ENCODE measurements at places on chromosomes 7 and 10.

DNA sequence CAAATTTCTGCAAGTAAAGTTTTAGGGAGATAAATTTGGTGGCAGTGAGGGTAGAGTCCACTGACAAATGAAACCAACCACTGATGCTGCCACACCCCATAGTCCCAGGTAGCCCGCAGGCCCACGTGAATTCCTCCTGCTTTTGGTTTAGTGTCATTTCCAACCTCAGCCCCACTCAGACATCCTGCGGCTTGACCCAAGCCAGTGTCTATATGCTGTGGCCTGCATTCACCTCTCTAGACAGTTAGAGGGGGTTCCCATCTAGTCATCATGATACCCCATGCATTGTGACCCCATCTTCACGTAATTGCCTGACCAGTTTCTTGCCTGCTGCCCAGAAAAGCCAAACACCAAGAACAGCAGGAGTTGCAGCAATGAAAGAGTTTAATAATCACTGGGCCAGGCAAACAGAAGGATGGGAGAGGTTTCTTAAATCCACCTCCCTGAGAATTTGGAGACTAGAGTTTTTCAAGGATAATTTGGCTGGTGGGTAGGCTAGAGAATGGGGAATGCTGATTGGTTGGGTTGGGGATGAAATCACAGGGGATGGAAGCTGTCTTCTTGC is 332.0 kb upstream of the GALNT17 start:
- DNase-seq, result no peak

- DNase-seq, result peak; percentile 41
Observed at GRCh38 chr10:6401558-6402348, 178.3 kb downstream of the PRKCQ start.

GRCh38 chr7:134182078-134182477 is 54.9 kb downstream of the LRGUK start:
- DNase-seq, result no peak

DNA sequence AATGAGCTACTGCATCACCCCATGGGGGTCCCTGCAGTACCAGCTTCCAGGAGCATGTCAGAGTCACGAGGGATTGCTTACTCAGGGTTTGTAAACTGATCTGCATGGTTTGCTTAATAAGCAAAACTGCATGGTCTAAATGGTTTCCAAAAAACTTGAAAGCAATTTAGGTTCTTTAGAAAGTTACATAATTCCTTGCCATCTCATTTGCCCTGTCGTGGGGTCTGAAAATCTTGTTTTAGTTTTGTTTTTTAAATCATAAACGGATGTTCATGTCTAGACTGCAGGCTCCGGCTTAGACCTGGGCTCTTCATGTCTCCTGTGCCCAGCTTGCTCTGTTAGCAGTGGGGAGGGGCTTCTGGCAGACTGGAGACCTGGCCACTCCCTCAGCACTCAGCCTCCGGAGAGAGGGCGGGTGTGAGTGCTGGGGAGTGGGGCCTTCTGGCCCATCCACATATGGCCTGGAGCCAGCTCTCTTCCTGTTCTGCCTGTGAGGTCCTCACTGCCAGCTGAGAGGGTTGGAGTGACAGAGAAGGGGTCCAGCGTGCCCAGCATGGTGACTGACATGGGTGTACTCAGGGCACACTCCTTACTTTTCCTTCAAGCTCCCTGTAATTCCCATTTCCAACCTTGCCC is 17.5 kb downstream of the PRF1 start:
- DNase-seq, result no peak

- no peak for DNase-seq
Observed at GRCh38 chr10:1686491-1686749, 50.9 kb downstream of the ADARB2 start.

GRCh38 chr7:142956951-142957623 is 5.1 kb downstream of the KEL start:
- DNase-seq, result no peak

GRCh38 chr7:130956417-130957136 is 222.6 kb upstream of the KLF14 start:
- no peak for DNase-seq

DNA sequence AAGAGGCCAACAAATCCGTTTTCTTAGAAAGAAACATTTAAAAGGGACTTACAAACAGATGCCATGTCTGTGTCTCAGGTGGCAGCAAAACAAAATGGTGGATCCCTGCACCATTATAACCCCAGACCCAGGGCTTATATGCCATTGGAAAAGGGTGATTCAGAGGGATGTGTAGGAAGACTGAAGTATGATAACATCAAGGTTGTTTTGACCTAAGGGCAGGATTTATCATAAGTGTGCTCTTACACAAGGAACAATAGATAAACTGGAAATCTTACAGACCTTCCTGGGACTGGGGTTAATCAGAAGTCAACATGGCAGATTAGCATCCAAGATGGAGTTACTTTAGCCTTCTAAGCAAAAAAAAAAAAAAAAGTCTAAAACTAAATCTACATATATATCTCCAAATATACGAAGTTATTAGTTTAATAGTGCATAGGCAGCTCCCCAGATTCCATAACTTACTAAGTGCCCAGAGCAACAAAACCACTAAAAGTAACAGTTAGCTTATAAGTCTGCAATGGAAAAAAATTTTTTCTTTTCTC is 34.3 kb upstream of the WNT16 start:
- DNase-seq, result no peak

DNA sequence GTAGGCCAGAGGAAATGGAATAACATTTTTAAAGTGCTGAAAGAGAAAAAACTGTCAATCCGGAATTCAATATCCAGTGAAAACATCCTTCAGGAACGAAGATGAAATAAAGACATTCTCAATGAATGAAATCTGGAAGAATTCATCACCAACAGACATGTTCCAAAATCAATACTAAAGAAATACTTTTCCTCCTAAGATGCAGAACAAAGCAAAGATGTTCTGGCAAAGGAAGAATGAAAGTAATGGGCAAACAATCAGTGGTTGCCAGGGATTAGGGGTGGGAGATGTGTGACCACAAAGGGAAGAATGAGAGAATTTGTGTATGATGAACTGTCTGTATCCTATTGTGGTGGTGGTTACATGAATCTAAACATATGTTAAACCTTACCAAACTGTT is 52.8 kb upstream of the EEPD1 start:
- DNase-seq, result no peak

- no peak for DNase-seq
Observed at GRCh38 chr7:149713731-149714068, 59.7 kb downstream of the ZNF467 start.

GRCh38 chr10:6786579-6787031 is 206.5 kb upstream of the PRKCQ start:
- no peak for DNase-seq

GRCh38 chr7:116872026-116872425 is 9.6 kb downstream of the CAPZA2 start:
- DNase-seq, result no peak

DNA sequence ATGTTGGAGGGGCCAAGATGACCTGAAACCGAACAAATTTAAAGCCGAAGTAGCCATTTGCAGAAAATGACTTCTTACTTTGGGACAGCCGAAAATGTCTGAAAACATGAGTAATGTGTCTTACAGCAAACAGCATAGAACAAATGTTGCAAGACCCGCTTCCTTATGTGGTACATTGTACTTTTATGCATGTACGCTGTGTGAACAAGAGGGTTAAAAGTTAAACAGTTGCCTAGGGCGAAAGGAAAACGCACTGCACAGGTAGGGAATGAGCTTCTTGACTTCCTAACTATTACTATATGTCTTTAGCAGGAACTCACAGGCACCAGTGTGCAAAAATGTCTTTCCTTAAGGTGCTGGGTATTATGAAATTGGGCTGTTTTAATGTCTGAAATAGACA is 303.5 kb upstream of the MGMT start:
- DNase-seq, result no peak

- DNase-seq, result no peak
Observed at GRCh38 chr7:138024765-138025164, 22.9 kb upstream of the CREB3L2 start.

GRCh38 chr7:108156897-108157605 is 26.9 kb upstream of the LAMB4 start:
- DNase-seq, result no peak

- DNase-seq, result no peak
Observed at GRCh38 chr7:833601-834258, 1.5 kb downstream of the SUN1 start.

DNA sequence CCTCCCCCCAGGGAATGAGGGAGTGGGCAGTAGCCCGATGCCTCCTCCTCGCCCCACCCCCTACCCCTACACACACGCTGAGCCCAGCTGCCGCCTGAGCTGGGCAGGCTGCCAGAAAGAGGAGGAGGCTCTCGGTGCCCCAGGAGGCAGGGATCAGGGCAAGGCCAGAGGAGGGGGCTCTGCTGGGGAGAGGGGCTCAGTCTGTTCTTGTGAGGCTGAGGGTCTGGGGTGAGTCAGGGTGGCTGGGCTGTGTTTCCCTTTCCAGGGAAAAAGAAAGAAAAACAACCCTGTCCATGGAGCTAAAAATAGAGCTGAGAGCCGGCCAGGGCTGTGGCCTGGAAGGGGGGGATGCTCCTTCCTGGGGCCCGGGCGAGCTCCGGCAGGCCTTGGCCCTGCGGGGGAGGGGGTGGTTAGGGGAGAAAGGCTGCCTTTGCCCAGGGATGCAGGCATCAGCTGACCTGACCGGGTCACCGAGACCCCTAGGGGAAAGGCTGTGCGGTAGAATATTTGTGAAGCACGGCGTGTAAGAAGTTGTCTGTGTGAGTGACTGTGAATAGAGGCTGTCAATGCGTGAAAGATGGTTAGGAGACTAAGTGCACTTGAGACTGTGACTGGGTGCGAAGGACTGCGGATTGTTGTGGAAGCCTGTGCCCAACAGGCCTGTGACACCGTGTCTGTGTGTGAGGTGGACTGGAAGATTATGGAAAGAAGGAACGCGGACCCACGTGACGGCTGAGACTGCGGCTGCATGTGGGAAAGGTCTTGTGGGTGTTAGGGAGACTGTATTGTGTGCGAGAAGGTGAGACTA is 1.2 kb upstream of the LZTS2 start:
- DNase-seq, result peak; percentile 44

DNA sequence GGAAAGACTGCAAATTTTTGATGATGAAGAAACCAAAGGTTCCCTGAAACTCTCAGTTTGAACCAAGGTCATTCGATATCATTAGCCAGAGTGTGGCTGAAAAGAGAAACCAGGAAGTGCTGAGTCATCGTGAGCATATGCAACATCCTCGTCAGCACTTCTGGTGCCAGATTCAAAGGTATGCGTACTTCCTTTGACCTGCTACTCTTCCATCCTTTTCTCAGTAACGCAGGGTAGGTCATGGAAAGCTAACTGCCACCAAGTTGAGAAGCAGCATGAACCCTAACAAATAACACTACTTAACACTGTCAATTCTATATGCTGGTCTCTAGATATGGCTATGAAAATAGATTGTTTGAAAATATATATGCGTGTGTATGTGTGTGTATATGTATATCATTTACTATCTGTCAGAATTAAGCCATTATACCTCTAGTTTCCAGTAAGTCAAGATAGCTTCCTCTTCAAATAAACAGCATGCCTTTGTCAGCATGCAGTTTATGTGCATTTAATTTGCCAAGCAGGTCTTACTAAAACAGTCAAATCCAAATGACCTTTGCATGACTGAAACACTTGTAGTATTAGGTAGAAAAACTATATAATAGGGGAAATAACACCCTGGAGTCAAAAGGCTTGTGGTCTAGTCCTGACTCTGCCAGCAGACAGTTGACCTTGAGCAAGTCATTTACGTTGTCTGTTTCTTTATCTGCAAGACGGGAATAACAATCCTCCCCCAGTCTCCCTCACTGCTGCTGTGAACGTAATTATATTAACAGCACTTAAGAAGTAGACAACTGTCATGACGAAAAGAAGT is 26.4 kb downstream of the CDK6 start:
- peak; percentile 47 for DNase-seq

DNA sequence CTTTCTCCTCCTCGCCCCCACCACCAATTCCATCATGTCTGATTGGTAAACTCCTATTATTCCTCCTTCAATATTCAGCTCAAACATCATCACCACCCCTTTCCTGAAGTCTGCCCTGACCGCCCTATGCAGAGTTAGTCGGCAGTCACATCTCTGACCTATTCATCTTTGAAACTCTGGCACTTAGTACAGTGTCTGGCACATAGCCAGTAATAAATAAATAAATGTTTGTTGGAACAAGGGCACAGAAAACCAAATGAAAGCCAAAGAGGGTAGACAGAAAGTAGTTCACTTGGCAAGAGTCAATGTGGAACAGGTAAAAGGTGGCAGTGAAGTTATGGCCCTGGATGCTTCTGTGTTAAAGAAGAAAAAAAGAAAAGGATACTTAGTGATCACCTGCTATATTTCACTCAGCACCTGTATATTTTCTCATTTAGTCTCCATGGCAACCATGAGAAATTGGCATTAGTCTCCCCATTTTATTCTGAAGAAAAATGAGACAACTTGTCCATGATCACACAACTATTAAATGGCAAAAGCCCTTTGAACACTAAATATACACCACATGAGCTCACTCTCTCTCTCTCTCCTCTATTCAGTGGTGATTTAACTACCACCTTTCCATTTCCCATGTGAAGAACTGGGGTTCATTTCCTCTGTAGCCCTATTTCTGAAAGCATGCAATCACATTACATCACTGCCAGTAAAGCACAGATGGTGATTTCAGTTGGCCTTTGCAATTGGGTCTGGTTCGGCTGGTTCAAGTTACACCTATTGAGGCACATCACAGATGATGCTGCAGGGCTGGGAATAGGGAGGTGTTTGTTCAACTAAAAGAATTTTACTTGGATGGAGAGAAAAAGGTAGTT is 25.3 kb downstream of the CHCHD3 start:
- DNase-seq, result no peak

GRCh38 chr10:118210276-118210675 is 131.8 kb downstream of the FAM204A start:
- DNase-seq, result no peak

GRCh38 chr7:80106498-80107113 is 28.0 kb upstream of the GNAI1 start:
- no peak for DNase-seq

GRCh38 chr10:78899098-78899754 is 169.5 kb upstream of the ZMIZ1 start:
- no peak for DNase-seq

- no peak for DNase-seq
Observed at GRCh38 chr7:137657476-137658189, 189.1 kb downstream of the DGKI start.

- DNase-seq, result no peak
Observed at GRCh38 chr10:697097-697875, 7.8 kb upstream of the DIP2C start.

GRCh38 chr10:47094636-47095035 is 183.4 kb downstream of the PTPN20 start:
- DNase-seq, result no peak

GRCh38 chr7:43721193-43721806 is 8.0 kb downstream of the COA1 start:
- peak; percentile 36 for DNase-seq

- DNase-seq, result no peak
Observed at GRCh38 chr7:107157091-107157490, 11.7 kb upstream of the HBP1 start.

DNA sequence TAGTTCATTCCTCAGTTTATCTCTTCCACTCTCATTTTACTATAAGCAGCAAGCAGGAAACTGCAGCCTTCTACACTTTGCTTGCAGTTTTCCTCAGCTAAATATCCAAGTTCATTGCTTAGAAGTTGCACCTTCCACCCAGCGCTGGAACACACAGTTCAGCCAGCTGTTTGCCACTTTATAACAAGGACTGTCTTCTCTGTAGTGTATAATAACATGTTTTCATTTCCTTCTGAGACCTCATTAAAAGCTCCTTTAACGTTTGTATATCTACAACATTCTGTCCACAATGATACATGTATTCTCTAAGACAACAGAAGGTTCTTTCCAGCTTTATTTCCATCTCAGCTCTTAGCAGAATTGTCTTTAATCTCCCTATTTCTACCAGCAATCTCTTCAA is 74.1 kb downstream of the GNAI1 start:
- no peak for DNase-seq

Measured in effector memory CD8-positive, alpha-beta T cell (primary cell).